DMS53 (cell line): ENCODE measurements at places on chromosomes 4 and X.

DNA sequence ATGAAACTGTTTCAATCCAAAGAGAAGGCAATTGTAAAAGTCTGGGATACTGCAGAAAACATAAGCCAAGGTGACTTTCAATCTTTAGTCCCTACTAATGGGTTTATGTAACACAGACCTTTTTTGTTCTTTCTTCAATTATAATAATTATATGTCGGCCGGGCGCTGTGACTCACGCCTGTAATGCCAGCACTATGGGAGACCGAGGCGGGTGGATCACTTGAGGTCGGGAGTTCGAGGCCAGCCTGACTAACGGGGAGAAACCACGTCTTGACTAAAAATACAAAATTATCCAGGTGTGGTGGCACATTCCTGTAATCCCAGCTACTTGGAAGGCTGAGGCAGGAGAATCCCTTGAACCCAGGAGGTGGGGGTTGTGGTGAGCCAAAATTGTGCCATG is 489.8 kb upstream of the CTSO start:
- DNase-seq: no peak

DNA sequence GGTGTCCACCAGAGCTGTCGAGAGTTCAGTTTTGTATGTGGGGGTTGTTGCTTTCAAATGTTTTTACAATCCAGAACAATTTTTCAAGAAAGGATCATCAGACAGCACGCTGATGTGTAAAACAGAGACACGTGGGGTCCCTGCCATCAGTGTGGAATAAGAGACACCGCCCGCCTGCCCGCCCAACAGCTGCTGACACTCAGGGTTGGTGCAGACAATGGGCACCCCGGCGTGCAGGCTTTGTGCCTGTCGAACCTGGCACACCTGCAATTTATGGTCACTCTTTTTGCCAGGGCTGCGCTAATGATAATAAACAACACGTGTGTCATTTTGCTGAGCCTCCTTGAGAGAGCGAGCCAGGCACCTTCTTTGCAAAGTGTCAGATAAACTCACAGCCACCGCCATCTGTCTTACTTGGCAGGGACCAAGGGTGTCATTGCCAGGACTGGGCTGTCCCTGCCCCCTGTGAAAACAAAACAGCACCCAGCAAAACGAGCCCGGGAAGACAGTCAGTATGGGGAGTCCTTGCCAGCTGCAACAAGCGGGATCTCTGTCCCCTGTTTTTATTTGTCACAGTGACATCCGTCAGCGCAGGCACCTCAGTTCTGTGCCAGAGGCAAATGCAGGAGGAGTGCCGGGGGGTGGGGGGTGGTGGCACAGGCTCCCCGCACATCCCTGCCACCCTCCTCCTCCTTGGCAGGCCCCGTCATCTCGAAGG is 69.1 kb downstream of the PSAPL1 start:
- DNase-seq: peak; percentile 65

DNA sequence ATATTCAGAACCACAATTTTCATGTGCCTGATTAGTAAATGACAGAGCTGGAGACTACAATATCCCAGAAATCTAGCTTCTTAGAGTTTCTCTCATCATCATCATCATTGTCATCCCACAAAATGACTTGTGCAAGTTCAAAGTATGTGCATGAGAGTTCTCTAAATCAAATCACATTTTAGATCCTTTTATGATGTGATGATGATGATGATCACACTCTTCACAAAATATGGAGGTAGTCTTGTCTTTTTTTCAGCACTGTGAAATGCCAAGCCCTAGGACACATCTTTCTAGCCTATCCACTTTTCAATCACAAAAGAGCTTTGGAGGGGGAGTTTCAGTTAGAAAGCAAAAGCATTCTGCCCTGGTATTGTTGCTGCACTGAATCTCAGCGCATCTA is 7.4 kb downstream of the MBNL3 start:
- no peak for DNase-seq

- no peak for DNase-seq
These were observed 110.6 kb downstream of the MGST2 start for GRCh38 chr4:139776235-139776634.
